Stimulated activated CD4-positive, alpha-beta T cell treated with anti-CD3 and anti-CD28 coated beads, Interleukin-12 subunit alpha, Interleukin-12 subunit beta, amount 100 ng/mL, for 48 hours (primary cell): ENCODE measurements at places on chromosomes 3 and 15.

- no peak for DNase-seq
These were observed 20.3 kb downstream of the XXYLT1 start for GRCh38 chr3:195250473-195251251.

GRCh38 chr3:171189394-171190080 lies 163.0 kb upstream of the SLC2A2 start:
- no peak for DNase-seq

DNA sequence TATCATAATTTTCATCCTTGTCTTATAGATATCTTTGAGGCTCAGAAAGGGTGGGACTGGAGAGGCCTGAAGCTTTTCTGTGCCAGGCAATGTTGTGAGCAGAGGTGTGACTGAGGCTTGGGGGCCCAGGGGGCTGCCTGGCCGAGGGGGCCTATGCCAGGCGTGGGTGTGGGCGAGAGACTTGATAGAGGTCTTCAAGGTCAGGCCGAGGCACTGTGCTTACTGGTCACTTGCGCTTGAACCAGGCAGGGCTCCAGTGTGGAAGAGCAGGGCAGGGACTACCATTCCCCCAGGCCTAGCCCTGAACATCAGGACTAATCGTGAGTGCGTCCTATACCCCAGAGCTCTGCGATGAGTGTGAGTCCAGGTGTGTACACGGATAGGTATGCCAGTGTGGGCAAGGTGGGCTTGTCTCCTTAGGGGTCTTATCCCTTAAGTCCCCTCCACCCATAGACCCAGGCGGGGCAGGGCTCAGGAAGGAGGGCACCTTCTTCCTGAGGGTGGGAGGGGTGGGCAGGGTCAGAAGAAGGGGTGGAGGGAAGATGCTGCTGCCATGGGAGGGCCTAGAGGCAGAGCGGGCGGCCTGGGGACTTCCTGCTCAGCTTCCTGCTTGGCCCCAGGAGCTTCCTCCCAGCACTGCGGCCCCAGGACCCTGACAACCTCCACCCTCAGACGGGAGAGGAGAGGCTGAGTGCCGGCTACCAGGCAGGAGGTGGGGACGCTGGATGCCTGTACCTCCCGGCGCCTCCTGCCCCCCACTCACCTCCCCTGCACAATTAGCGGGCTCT lies 84.7 kb downstream of the LINGO1 start:
- DNase-seq, result no peak

GRCh38 chr15:24898715-24899272 lies 56.0 kb upstream of the SNRPN start:
- DNase-seq, result no peak

DNA sequence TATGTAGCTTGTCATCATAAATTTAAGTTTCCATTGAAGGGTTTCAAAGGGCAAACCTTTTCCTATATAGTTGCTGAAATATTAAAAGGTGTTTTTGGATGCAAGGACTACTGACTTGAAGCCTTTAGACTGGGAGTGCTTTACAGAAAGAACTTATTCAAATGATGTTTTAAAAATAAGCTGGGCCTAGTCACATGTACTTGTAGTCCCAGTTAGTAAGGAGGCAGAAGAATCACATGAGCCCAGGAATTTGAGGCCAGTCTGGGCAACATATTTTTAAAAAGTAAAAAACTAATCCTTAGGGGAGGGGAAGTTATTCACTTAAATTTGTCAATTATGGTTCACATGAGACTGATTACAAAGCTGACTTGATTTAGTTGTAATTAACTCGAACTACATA lies 65.0 kb downstream of the SMARCC1 start:
- no peak for DNase-seq

GRCh38 chr3:23834082-23834870 lies 28.5 kb downstream of the UBE2E1 start:
- DNase-seq, result no peak

GRCh38 chr3:18370672-18371071 lies 54.5 kb downstream of the SATB1 start:
- DNase-seq, result no peak

- DNase-seq, result no peak
These were observed 351.2 kb downstream of the RAP2B start for GRCh38 chr3:153513236-153513635.
